Smooth muscle cell of trachea (primary cell): ENCODE measurements at places on chromosomes 11 and 22. TPM values are rescaled to one million over a fixed set of nuclear protein-coding genes. Genes with fewer than 3 reads are reported as not detected.

The TEAD1 gene
- 111 and 120 TPM in 2 replicates for total RNA-seq

The MS4A2 gene
- not detected in 2 replicates for total RNA-seq

The INS gene
- not detected in 2 replicates for total RNA-seq

The KMT5B gene
- total RNA-seq = 21.3 and 21.7 TPM in 2 replicates

The PANX3 gene
- total RNA-seq = not detected in 2 replicates

The PATE2 gene
- total RNA-seq = 0.29 and 0.66 TPM in 2 replicates

The CLCF1 gene
- total RNA-seq = 3.1 TPM in 2 replicates
